ENCODE measurements at places on chromosomes 4 and X. TPM values are rescaled to one million over a fixed set of nuclear protein-coding genes. Genes with fewer than 3 reads are reported as not detected.

DNA sequence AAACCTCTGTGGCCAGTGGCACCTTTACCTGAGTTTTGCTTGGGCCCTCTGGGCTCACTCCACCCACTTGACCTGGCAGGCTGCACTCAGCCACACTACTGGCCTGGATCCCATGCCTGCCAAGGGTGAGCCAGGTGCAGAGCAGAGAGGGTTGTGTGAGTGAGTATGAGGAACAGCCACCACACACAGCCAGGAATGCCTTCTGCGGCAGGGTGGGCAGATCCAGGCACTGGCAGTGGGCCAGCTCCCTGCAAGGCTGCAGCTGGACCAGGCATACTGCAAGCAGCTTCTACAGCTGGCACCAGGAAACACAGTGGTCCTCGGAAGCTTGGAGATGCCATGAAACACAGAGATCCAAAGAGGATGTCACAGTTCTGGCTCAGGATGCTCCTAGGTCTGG, 570.1 kb upstream of the ACTRT1 start:
- no peak for DNase-seq
- H3K4me3 ChIP-seq: no peak overlapping the region

DNA sequence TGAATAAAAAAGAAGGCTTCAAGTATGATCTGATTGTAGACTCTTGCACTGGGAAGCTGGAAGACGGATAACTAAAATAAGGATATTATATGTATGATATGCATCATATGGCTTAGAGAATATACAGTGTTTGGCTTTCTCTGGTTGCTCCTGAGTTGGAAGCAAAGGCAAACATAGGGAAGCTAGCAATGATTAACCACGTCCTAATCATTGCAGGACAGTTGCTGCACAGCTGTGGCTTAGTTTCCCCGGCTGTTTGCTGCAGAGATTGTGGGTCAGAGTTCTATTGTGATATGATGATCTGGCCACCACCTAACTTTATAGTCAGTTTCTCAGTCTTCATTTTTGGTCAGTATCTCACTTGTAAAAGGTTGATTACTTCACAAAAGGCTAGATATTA, 36.3 kb upstream of the PARM1 start:
- no peaks in the 10 kb centered on the region for H3K4me1 ChIP-seq
- H3K27me3 ChIP-seq: peaks cover 7% of the 10 kb centered on the region
- no peak overlapping the region for H3K27ac ChIP-seq

GRCh38 chr4:3243136-3243780, 5.7 kb upstream of the MSANTD1 start:
- DNase-seq: no peak
- H3K27me3 ChIP-seq: no peaks in the 10 kb centered on the region
- H3K36me3 ChIP-seq: peaks cover 2% of the 10 kb centered on the region
- H3K4me1 ChIP-seq: peaks cover 9% of the 10 kb centered on the region
- H3K27ac ChIP-seq: no peak overlapping the region

GRCh38 chr4:26321373-26322221, 783 bp downstream of the RBPJ start:
- H3K27ac ChIP-seq: peak overlapping the region; percentile 88
- peak; percentile 14 for DNase-seq
- H3K4me1 ChIP-seq: peaks cover 39% of the 10 kb centered on the region
- H3K4me3 ChIP-seq: peak overlapping the region; percentile 90
- peaks cover 21% of the 10 kb centered on the region for H3K36me3 ChIP-seq

- no peak overlapping the region for H3K27ac ChIP-seq
- DNase-seq: no peak
- no peaks in the 10 kb centered on the region for H3K4me1 ChIP-seq
- H3K4me3 ChIP-seq: no peak overlapping the region
- no peaks in the 10 kb centered on the region for H3K36me3 ChIP-seq
Observed at GRCh38 chr4:100311181-100311580, 120.9 kb upstream of the DDIT4L start.

- DNase-seq: no peak
- H3K4me3 ChIP-seq: no peak overlapping the region
- H3K27me3 ChIP-seq: no peaks in the 10 kb centered on the region
- H3K27ac ChIP-seq: no peak overlapping the region
Observed at GRCh38 chrX:34879886-34880285, 62.7 kb upstream of the FAM47B start.

- peak overlapping the region; percentile 55 for H3K4me3 ChIP-seq
- peaks cover 39% of the 10 kb centered on the region for H3K4me1 ChIP-seq
- peaks cover 73% of the 10 kb centered on the region for H3K36me3 ChIP-seq
Observed at GRCh38 chrX:22090181-22090580, 58.1 kb downstream of the PHEX start.

GRCh38 chrX:14354521-14354920, 174.8 kb upstream of the GLRA2 start:
- no peaks in the 10 kb centered on the region for H3K36me3 ChIP-seq
- peak overlapping the region; percentile 6 for H3K27ac ChIP-seq
- no peak overlapping the region for H3K4me3 ChIP-seq
- H3K4me1 ChIP-seq: no peaks in the 10 kb centered on the region
- no peak for DNase-seq

DNA sequence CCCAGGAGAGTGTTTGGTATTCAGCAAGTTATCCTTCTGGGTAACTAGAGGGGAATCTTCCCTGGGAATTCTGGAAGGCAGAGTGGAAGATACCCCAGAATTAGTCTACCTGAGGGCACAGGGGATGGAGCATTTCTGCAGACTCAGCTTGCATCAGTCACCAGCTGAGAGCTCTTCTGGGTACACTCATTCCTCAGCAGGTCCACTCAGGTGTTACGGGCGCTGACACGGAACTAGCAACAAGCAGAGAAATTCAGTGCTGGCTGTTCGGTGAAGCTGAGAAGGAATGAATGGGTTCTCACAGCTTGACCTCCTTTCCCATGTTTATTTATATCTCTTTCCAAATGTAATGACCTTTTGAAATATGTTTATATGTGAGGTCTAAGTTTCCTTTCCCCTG, 106.0 kb upstream of the PNPLA4 start:
- no peaks in the 10 kb centered on the region for H3K36me3 ChIP-seq
- peaks cover 5% of the 10 kb centered on the region for H3K4me1 ChIP-seq
- H3K27me3 ChIP-seq: no peaks in the 10 kb centered on the region
- H3K4me3 ChIP-seq: no peak overlapping the region

DNA sequence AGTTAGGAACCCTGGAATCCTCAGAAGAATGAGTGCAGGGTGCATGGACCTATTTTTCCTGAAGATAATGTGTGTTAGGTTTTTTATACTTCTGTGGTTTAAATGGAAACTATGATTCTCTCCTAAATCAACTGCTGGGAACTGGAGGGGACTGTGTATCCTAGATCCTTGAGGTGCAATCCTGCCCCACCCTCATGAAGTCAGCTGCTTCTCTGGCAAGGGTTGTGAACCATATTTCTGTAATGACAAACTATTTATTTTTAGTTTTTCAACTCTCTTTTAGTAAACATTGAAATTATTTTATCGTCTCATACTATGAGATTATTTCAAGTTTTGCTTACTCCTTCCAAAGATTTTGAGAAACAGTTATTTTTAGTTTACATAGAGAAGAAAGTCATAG, 25.8 kb upstream of the VEGFC start:
- DNase-seq: no peak
- no peak overlapping the region for H3K4me3 ChIP-seq
- H3K4me1 ChIP-seq: no peaks in the 10 kb centered on the region
- no peaks in the 10 kb centered on the region for H3K36me3 ChIP-seq
- H3K27me3 ChIP-seq: no peaks in the 10 kb centered on the region

GRCh38 chr4:118989098-118990080, 100.7 kb downstream of the SYNPO2 start:
- no peaks in the 10 kb centered on the region for H3K27me3 ChIP-seq
- H3K27ac ChIP-seq: no peak overlapping the region
- no peaks in the 10 kb centered on the region for H3K36me3 ChIP-seq
- no peak for DNase-seq
- no peak overlapping the region for H3K4me3 ChIP-seq

DNA sequence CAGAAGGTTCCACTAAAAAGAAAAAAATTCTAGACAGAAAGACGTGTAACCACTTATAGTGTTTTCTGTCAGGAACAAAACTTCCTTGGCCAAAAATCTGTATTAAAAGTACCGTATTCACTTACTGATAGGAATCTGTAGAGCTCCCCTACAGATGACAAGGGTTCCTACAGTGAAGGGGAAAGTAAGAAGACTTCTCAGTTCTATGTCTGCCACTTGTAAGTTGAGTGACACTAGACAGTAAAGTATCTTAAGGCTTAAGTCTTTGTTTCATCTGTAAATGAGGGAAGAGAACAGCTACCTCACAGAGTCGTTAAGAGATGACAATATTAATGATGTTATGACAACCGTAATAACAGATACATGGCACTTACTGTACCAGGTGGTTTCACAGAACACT, 3.3 kb downstream of the COQ2 start:
- no peaks in the 10 kb centered on the region for H3K27me3 ChIP-seq
- H3K36me3 ChIP-seq: peaks cover 19% of the 10 kb centered on the region
- H3K4me1 ChIP-seq: peaks cover 41% of the 10 kb centered on the region
- DNase-seq: no peak
- H3K4me3 ChIP-seq: no peak overlapping the region

GRCh38 chrX:40262157-40263013, 164.6 kb upstream of the BCOR start:
- H3K27me3 ChIP-seq: no peaks in the 10 kb centered on the region
- no peak for DNase-seq
- H3K27ac ChIP-seq: no peak overlapping the region
- no peaks in the 10 kb centered on the region for H3K4me1 ChIP-seq

DNA sequence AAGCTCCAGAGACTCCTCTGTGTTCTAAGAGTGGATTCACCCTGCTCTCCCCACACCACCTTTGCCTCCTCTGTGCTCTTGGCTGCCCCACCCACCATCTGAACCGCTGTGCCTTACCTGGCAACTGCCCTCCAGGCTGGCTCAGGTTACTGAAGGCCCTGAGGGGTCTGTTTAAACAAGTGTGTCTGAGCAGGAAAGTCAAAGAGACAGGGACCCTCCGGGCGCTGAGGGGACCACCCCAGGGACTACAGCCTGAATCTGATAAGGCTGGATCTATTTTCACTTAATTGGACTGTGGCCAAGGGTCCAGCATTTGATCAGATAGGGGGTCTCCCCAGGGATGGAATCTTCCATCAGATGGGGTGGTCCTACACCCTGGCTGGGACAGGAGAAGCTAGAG, 10.4 kb upstream of the MSX1 start:
- H3K27me3 ChIP-seq: peaks cover 77% of the 10 kb centered on the region
- peaks cover 9% of the 10 kb centered on the region for H3K4me1 ChIP-seq
- H3K4me3 ChIP-seq: no peak overlapping the region

DNA sequence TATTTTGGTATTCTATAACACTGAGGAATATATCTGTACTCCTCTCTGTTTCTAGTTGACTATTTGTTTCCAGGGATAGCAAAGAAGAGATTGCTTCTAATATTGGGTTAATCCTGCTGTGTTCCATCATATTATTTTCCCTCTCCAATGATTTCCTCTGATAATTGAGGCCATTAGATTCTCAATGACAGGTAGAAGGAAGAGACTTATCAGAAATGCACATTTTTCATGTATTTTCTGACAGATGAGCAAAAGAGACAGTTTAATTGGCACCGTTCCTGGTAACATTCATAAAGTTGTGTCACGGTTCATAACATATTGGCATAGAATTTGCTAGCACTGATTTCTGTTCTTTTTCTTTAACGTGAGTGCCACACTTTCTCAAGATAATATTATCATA, 58.2 kb downstream of the NRK start:
- no peaks in the 10 kb centered on the region for H3K4me1 ChIP-seq
- H3K36me3 ChIP-seq: no peaks in the 10 kb centered on the region
- H3K27me3 ChIP-seq: no peaks in the 10 kb centered on the region

DNA sequence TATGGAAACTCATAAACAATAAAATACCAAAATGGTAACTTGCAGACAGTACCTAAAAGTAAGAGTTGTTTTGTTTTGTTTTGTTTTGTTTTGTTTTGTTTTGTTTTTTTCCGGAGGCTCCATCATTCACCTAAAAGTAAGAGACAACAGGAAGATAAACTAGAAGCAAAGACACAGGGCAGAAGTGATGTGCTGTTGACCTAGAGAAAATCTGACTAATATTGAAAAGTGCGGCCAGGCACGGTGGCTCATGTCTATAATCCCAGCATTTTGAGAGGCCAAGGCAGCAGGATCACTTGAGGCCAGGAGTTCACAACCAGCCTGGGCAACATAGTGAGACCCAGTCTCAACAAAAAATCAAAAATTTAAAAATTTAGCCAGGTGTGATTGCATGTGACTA, 5.6 kb upstream of the CENPC start:
- H3K36me3 ChIP-seq: no peaks in the 10 kb centered on the region
- H3K4me1 ChIP-seq: peaks cover 7% of the 10 kb centered on the region
- no peak overlapping the region for H3K4me3 ChIP-seq
- H3K27ac ChIP-seq: no peak overlapping the region
- DNase-seq: no peak

GRCh38 chr4:186693159-186693815, 30.4 kb downstream of the FAT1 start:
- no peaks in the 10 kb centered on the region for H3K4me1 ChIP-seq
- H3K4me3 ChIP-seq: no peak overlapping the region
- H3K27me3 ChIP-seq: no peaks in the 10 kb centered on the region
- DNase-seq: no peak

GRCh38 chr4:153447175-153447905, 18.8 kb upstream of the TMEM131L start:
- H3K4me1 ChIP-seq: peaks cover 26% of the 10 kb centered on the region
- no peak overlapping the region for H3K4me3 ChIP-seq
- no peak for DNase-seq
- peaks cover 2% of the 10 kb centered on the region for H3K36me3 ChIP-seq
- H3K27ac ChIP-seq: no peak overlapping the region
- no peaks in the 10 kb centered on the region for H3K27me3 ChIP-seq

DNA sequence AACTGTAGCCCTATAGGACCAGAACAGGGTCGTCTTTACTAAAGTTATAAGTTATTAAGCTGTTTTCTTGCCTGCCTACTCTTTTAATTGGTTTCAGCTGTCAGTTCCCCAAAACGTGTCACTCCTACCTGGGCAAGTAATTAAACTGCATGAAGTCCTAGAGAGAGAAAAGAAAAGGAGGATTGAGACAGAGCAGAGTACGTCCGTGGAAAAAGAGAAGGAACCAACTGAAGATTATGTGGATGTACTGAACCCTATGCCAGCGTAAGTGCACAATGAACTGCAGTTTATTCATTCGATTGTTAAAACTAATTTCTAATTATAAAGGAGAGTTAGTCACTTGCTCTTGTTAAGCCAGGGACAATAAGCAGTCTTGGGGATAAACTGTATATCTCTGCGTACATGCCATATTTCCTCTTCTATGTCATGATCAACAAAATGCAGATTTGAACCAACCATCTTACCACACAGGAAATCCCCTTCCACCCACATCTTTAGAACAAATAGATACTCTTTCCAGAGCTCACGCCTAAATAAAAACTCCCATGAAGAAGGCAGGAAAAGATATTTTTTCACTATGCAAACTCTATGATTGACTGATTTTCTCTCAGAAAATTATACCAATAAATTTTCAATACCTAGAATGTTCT, 22.8 kb downstream of the STAP1 start:
- H3K4me3 ChIP-seq: peak overlapping the region; percentile 20
- peak overlapping the region; percentile 89 for H3K27ac ChIP-seq
- H3K27me3 ChIP-seq: no peaks in the 10 kb centered on the region
- DNase-seq: no peak

GRCh38 chr4:169080981-169081380, 70.9 kb upstream of the CBR4 start:
- DNase-seq: no peak
- peaks cover 11% of the 10 kb centered on the region for H3K27me3 ChIP-seq
- no peak overlapping the region for H3K27ac ChIP-seq

SPANXD gene
- total RNA-seq: not detected

WAS gene
- 87.8 TPM for total RNA-seq

SPINK2 gene
- total RNA-seq: 0.78 TPM

F8A3 gene
- total RNA-seq: 8.2 TPM

ASB5 gene
- not detected for total RNA-seq

POU4F2 gene
- not detected for total RNA-seq

LNX1 gene
- not detected for total RNA-seq

SHROOM3 gene
- 0.10 TPM for total RNA-seq

DCAF8L1 gene
- total RNA-seq: not detected

CDS1 gene
- total RNA-seq: 0.30 TPM

CYBB gene
- 0.50 TPM for total RNA-seq

PGRMC1 gene
- 49.3 TPM for total RNA-seq

FOXR2 gene
- not detected for total RNA-seq

Measured in activated naive CD8-positive, alpha-beta T cell treated with anti-CD3 and anti-CD28 coated beads for 36 hours (primary cell).